Lung microvascular endothelial cell (primary cell): ENCODE measurements at places on chromosomes 16 and 17.

GRCh38 chr16:80210787-80211186 lies 330.0 kb upstream of the DYNLRB2 start:
- DNase-seq = no peak

DNA sequence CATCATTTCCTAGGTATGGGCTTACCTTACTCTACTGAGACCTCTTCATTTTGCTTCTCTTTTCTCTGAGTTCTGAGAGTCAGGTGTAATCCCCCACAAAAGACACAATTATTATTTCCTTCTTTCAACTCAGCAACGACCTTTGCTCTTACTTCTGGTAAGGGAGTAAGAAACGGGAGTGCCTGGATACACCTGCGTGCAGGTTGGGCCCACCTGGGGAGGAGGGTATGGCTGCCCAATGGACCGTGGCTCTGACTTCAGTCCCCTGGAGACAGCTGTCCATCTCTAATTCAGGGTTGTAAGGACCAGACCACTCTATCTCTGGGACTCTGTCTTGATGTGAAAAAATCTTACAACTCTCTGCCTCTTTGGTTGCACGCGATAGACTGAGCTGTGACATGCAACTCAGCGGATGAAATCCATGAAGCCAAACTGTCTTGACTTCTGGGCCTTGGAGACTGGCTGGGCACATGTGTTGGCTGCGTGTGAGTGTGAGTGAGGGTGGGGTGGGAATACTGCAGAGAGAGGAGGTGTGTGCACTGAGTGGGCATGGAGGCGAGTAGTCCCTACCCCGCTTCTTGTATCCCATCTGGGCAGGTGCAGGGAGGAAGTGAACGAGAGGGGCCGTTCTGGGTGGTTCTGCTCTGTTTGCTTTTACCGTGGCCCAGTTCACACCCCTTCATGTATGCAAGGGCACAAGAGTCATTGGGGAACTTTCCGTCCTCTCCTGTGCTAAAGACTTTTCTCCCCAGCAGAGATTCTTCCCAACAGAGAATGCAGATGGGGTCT lies 1.2 kb downstream of the TMEM238L start:
- no peak for DNase-seq

DNA sequence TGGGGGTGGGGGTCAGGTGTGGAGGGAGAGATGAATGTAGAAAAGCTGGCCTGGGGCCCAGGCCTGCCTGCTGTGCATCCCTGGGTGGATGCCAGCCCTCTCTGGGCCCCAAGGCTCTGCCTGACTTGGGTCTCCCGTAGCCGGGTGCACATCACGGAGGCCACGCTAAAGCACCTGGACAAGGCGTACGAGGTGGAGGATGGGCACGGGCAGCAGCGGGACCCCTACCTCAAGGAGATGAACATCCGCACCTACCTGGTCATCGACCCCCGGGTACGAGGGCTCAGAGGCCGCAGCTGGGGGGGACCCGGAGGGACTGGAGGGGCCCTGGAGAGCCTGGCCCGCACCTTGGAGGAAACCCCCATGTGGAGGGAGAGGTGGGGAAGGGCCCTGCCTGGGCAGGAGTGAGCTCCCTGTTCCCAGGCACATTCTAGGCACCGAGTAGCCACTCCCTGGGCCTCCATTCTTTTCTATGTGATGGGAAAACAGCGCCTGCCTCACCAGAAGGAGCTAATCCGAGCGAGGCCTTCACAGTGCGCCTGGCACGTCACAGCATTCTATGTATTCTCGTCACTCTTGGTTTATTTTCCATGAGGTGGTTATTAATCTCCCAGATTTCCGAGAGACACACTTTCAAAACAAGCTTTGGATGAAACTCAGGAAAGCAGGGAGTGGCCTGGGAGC lies 34.7 kb downstream of the ADCY7 start:
- no peak for DNase-seq

- peak; percentile 83 for DNase-seq
Observed at GRCh38 chr16:87278191-87279093, 38.8 kb downstream of the C16orf95 start.

- no peak for DNase-seq
Observed at GRCh38 chr16:4206680-4207079, 35.2 kb downstream of the SRL start.

DNA sequence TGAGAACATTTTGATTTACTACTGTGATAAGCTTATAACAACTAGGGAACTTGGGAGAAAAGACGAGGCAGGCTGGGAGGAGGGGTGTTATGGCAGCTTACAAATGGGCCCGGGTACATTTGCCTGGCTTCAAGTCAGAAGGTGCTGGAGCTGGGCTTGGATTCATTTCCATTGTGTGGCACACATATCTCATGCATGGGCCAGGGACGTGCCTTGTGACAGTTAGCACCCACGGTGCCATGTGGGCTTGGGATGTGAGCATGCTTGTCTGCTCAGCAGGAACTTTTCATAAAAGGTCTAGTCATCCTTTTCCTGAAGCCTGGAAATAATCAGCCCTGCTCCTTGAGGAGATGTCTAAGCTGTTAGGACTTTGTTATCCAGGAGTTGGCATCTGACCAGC lies 572.2 kb downstream of the CDH13 start:
- DNase-seq = no peak

- DNase-seq = no peak
Observed at GRCh38 chr17:56142325-56142724, 10.9 kb upstream of the ANKFN1 start.

GRCh38 chr17:7208754-7209460 lies 10.7 kb downstream of the DLG4 start:
- DNase-seq = no peak

GRCh38 chr17:76716146-76716838 lies 5.5 kb upstream of the MXRA7 start:
- DNase-seq = peak; percentile 95

DNA sequence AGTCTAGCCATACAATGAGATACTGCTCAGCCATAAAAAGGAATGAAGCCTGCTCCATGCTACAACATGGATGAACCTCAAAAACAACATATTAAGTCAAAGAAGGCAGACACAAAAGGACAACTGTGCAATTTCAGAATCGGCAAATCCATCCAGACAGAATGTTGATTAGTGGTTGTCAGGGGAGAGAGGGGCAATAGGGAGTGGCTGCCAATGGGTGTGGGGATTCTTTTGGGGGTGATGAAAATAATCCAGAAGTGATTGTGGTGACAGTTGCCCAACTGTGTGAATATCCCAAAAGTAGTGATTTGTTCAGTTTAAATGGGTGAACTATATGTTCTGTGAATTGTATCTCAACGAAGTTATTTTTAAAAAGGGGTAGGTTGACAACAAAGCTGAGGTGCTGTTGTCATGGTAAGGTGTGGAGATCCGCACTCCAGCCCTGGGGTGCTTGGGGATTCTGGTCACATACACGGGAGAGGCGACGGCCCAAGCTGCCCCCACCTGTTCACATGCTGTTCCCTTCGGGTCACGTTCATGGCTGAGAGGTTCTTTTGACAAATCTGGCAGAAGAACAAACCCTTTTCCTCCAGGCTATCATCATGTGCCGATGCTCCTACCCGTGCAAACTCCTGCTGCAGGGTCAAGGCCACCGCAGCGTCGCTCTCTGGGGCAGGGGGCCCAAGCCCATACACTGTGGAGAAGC lies 9.6 kb downstream of the SLX4 start:
- DNase-seq = no peak

DNA sequence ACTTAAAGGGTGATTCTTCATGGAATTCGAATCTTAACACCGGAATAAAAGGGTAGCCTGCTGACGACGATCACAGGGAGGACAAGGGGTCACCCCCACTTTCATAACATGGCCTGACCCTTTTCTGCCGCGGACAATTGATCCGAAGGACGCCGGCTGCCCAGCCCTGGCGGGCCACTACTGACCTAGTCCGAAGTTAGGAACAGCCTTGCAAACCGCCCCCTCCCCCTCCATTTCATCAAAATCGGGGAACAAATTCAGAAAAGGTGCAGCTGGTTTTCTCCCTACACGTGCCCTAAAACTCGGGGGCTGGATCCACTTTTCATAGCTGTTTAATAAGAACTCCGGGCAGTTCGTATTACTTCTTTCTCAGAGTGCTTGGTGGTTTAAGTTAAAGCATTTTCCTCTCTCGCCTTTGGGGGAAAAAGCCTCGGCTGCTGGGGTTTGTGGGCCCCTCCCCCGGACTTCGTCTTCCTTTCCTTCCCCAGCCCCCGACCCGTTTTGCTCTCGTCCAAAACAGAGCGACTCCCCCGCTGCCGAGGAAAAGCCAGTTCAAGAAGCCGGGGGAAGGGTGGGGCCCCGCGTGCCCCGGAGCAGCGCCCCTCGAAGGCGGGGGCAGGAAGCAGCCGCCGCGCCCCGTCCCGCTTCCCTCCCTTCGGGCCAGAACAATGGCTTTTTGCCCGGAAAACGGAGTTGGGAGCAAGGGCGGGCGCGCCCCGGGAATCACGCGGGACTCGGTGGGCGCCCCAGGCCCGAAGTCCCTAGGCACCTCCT lies 641 bp upstream of the CBX2 start:
- peak; percentile 51 for DNase-seq

DNA sequence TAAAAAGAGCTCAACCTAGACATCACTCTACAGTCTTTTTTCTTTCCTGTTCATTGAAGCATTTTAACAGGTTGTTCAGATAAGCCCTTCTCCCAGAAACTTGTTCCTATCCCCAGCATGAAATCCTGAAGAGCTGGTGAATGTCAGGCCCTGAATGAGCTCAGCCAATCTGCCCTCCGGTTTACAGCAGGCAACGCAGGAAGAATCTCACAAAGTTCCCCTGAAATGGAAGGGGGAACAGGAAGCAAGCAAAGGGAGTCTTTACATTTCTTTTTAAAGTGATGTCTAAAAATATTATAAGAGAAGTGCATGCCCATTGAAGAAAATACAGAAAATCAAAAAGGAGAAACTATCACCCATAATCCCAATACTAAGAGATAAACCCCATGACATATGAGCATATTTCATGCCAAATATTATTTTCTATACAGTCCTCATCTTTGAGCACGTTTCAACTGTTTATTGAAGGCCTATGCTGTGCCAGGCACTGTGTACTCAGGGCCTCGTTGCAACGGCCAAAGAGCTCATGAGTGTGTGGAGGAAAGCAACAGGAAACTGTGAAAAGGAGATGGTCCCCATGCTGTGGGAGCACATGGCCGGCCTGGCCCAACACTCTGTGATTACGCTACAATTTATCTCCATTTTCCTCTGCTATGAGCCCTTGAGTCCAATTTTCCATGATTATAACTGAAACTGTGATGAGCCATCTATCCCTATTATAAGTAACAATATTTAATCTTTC lies 5.7 kb downstream of the TK2 start:
- no peak for DNase-seq

- no peak for DNase-seq
Observed at GRCh38 chr16:87080571-87081167, 236.5 kb downstream of the C16orf95 start.

GRCh38 chr17:81271226-81271625 lies 23.9 kb downstream of the SLC38A10 start:
- no peak for DNase-seq

DNA sequence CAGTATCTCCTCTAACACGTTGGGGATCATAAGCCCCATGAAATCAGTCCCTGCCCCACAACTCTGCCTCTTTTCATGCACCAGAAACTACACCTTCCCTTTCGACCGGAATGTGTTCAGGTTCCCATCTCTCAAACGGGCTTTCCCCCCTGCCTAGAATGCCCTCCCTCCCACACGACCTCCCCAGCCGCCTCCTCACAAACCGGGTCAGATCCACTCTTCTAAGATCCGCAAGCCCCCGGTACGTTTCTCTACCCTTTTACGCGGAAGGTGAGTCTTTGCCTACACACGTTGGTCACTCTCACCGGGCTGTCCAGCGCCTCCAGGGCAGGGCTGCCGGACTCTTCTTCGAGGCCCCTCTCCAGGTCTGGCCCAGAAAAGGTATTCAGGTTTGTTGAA lies 708 bp downstream of the DHX33 start:
- no peak for DNase-seq

- DNase-seq = no peak
Observed at GRCh38 chr17:41534899-41535546, 6.9 kb upstream of the KRT19 start.

GRCh38 chr16:69318911-69319289 lies 7.8 kb downstream of the VPS4A start:
- no peak for DNase-seq

DNA sequence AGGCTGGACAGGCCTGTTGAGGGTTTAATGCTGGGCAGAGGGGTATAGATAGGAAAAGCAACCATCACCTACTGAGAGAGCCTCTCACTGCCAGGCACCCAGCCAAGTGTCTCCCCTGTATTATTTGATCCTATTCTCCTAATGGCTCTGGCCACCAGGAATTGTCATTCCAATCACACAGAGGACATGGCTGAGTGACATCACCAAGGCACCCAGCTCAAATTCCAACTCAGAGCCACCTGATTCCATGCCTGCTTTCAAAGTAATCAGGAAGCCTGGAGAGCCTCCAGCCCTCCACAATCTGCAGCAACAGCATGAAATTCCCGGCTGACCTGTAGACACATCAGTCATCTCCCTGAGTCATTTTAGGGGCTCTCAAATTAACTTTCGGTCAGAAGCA lies 368.9 kb upstream of the C16orf82 start:
- no peak for DNase-seq

GRCh38 chr17:45334231-45334630 lies 17.4 kb upstream of the MAP3K14 start:
- DNase-seq = no peak

DNA sequence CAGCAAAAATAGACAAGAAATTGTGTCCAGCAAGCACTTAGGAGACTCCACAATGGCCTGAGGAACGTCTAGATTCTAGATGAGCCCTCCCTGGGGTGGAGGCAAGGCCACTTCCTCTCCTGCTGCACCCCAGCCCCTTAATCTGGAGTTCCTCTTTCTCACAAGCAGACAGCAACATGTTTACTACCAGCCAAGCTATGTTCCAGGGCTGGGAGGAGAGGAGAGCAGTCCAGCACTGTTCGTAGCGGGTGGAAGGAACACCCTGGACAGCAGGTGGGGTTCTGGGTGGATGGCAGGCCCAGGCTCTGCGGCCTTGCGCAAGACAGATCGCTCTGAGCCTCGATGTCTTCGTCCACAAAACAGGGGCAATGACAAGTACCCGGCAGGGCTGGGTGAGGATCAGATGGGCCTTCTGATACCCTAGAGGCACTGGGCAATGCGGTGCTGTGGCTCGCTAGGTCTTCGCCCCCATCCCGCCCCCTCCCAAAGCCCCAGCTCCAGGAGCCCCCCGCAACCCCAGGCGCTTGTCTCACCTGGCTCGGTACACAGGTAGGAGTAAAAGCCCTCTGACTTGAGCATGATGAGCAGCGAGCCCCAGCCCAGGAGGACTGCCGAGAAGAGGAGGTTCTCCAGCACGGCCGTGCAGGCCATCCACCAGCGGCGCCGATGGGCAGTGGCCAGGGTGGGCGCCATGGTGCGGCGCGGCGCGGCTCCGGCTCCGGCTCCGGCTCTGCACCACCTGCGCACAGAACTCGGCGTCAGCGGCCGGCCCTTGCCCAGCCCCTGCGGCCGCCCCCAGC lies 1.3 kb downstream of the SLC43A2 start:
- DNase-seq = peak; percentile 36

GRCh38 chr17:18318117-18318516 lies 3.0 kb downstream of the SMCR8 start:
- DNase-seq = no peak

DNA sequence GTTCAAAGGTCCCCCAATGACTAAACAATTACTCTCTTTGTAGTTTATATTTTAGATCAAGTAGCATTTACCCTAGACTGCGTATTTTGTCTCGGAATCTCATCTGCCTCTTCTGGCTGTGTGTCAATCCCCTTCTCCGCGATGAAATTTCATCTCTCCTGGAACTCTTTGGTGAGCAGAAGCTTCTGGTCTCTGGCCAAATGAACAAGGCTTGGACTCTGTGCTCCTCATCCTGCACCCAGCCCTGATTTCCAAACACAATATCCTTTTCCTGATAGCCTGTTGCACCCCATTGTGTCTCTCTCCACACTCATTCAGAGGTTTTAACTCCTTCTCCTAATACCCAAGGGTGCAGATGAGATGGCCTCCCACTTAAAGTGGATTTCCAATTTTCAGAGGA lies 609.4 kb upstream of the CDH5 start:
- DNase-seq = no peak

- DNase-seq = no peak
Observed at GRCh38 chr17:58285422-58285810, 4.7 kb upstream of the MPO start.
